ENCODE measurements at places on chromosomes 4 and X.

- no peak for DNase-seq
These were observed 210.8 kb downstream of the MGST2 start for GRCh38 chr4:139876337-139876941.

GRCh38 chr4:164423819-164424218 is 330.1 kb upstream of the SMIM31 start:
- no peak for DNase-seq

- DNase-seq: no peak
These were observed 81.1 kb downstream of the IL1RAPL2 start for GRCh38 chrX:104647084-104647483.

DNA sequence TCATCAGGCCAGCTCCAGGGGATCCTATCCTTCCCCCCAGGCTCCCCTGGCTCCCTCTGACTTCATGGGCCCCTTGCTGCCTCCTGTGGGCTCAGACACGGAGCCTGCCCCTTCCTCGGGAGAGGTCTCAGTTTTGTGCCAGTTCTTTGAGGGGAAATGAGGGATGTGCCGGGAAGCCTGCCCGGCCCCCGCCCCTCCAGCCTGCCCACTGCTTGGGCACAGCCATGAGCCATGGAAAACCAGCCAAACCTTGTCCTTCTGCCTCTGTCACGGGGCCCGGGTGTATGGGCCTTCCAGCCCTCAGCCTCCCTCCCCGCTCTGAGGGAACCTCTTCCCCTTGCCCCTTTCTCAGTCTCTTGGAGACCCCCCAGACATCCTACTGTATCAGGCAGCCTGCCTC is 6.8 kb downstream of the BGN start:
- DNase-seq: no peak

DNA sequence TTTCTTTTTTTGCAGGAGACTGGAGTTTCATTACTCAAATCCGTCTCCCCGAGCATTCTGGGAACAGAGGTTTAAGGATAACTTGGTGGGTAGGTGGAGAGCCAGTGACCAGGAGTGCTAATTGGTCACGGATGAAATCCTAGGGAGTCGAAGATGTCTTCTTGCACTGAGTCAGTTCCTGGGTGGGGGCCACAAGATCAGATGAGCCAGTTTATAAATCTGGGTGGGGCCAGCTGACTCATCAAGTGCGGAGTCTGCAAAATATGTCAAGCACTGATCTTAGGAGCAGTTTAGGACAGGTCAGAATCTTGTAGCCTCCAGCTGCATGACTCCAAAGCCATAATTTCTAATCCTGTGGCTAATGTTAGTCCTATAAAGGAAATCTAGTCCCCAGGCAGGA is 741.3 kb downstream of the PCDH7 start:
- no peak for DNase-seq

GRCh38 chrX:20347481-20347880 is 80.8 kb upstream of the RPS6KA3 start:
- DNase-seq: no peak

GRCh38 chrX:51917604-51918003 is 24.2 kb downstream of the MAGED1 start:
- no peak for DNase-seq

DNA sequence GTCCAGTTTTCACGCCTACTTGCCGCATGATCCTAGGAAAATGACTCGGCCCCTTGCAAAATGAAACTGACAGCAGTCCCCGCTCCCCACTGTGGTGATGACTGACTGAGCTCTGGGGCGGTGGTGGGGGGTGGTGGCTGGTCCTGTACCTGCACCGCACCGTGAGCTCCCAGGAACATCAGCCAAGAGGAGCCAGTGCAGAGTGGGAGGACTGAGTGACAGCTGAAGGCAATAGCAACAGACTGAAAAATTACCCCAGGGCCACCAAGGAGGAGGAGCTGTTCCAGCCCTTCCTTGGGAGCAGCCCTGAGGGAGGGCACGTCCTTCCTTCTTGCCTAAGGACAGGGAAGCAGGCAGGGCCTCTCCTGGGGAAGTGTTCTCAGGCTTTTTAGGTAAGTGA is 2.4 kb upstream of the C4orf50 start:
- no peak for DNase-seq

DNA sequence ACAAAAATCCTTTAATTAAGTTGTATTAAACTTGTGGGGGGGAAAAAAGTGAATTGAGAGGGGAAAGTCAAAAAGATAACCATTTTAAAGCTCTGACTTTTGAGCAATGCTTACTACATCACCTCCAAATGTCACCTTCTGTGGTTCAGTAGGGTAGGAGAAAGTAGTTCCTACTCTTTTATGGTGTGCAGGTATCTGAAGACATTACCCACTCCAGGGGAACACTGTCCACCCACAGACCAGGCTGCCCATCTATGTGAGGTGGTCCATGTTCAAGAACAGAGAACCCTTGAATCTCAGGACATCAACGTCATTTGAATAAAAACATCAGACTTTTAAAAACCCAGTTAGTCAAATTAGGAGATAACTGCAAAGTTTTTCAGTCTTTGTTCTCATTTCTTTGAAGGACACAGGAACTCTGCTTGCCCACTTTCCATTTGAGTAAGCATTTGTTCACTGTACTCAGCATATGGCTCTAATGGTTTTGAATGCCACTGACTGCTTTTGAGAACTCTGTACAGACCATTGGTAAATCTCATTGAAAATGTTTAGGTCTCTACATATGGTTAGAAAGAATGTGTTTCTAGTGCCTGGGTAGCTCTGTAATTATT is 18.4 kb downstream of the NMU start:
- DNase-seq: peak; percentile 63

GRCh38 chr4:145181091-145181501 is 707 bp upstream of the OTUD4 start:
- no peak for DNase-seq

- no peak for DNase-seq
These were observed 6.8 kb downstream of the PLP2 start for GRCh38 chrX:49178537-49178936.

- no peak for DNase-seq
These were observed 210.6 kb downstream of the TENM3 start for GRCh38 chr4:182453830-182454229.

GRCh38 chr4:29066861-29067260 is 1653.3 kb upstream of the PCDH7 start:
- DNase-seq: no peak

- DNase-seq: peak; percentile 81
These were observed 172.7 kb downstream of the NHS start for GRCh38 chrX:17547658-17548057.

- no peak for DNase-seq
These were observed 41.5 kb downstream of the F11 start for GRCh38 chr4:186307497-186307896.

DNA sequence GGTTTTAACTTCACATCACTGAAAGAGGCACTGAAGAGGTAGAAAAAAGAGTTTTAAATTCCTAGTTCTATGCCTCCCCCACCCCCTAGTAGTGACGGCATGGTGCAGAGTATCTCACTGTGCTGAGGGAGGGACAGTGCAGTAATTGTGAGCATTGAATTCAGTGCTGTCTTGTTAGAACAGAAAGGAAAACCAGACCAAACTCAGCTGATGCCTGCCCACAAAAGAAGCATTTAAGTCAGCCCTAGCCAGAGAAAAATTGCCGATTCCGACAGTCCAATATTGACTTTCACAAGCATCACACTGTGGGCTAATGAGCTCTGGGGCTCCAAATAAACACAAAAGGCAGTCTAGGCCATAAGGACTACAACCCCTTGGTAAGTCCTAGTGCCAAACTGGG is 417.7 kb downstream of the AR start:
- DNase-seq: no peak
